ENCODE measurements at places on chromosomes 12 and 14.

GRCh38 chr12:89414322-89414721, 62.0 kb upstream of the DUSP6 start:
- no peak for DNase-seq

DNA sequence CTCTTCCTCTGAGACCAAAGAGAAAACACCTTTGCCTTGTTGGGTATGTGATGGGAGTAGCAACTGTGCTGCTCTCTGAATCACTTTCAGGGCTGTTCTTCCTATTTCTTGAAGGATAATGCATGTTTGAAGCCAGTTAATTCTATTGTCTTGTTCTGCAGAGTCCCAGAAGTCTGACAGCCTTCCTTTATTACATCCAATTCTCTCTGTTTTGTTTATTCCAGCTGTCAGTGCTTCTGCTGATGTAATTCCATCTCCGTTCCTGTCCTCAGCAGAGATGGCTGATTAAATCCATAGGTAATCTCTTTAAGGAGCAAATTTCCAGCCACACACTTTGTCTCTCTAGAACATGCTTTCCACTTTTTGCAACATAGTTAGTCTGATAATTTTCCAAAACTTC, 59.7 kb downstream of the MGAT4C start:
- DNase-seq = no peak

GRCh38 chr14:68297876-68298468, 478.4 kb downstream of the RAD51B start:
- DNase-seq = no peak

GRCh38 chr14:101185073-101185835, 281.7 kb upstream of the RTL1 start:
- DNase-seq = no peak

DNA sequence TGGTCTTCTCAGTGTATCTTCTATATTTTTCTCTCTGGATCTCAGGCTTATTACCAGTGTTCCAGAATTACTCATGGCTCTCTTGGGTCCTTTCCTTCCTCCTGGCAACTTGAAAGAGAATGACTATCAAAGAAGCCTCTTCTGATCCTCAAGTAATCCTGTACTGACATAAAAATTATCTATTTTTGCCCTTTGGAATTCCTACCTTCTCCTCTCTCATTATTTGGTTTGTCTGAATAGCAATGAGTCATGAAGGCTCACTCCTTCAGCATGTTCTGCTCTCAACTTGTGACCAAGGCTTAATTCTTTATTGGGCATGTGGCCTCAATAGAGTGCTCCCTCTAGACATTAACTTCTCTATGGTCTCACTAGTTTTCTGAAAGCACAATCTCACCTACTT, 553.6 kb upstream of the ATP2B1 start:
- DNase-seq = no peak

DNA sequence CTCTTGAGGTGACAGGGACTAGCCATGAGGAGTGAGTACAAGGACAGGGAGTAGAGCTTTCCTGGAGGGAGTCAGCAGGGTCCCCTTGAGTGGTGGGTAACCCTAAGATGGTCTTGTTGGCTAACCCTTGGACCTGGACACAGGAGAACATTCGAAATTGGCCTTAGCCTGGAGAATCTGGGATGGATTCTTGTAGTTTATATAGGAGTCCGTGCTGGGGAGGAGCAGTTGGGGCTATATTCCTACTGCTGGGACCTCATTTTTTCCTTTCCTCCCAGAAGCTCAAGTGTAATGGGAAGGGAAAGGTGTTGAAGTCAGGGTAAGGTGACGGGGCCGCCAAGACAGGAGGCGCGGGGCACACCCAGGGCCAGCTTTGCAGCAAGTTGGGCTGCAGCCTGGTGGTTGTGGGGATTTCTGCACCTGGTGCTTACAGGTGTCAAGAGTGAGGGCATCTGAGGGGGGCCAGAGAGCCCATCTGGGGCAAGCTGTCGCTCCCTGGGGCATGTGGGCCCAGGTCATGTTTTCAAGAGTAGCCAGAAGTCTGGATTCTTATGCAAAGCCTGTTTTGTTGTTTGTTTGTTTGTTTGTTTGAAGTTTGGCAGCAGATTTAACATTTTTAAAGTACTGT, 5.1 kb downstream of the BCL7A start:
- no peak for DNase-seq

- no peak for DNase-seq
Measured at GRCh38 chr14:48008646-48009045, 333.2 kb upstream of the MDGA2 start.

GRCh38 chr14:26993556-26993955, 395.7 kb upstream of the NOVA1 start:
- DNase-seq = no peak

GRCh38 chr12:2835691-2836403, 1.0 kb upstream of the NRIP2 start:
- DNase-seq = no peak

All from CD8-positive, alpha-beta T cell (primary cell).